ENCODE measurements at places on chromosomes 6 and 20.

GRCh38 chr6:151323791-151324487 is 67.4 kb downstream of the ZBTB2 start:
- peak; percentile 97 for DNase-seq

DNA sequence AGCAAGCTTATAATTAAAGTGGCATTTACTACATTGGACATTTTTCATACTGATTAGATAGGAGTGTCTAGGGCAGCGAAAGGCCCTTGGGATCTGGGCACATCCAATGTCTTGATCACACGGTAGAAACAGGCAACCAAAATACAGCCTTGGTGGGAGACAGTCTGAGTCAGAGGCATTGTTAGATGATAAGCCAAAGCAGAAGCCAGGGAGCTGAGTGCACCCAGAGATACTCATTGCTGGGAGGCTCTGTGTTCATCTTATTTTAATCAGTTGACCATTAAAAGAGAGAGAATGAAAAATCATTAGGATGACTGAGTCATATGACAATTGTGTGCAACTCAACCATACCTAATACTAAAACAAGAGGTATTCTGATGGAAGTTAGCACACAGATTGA is 109.5 kb downstream of the LCA5 start:
- DNase-seq, result no peak

GRCh38 chr6:36906539-36907325 is 21.0 kb downstream of the C6orf89 start:
- no peak for DNase-seq

GRCh38 chr20:40744072-40744817 is 55.2 kb upstream of the MAFB start:
- DNase-seq, result no peak

DNA sequence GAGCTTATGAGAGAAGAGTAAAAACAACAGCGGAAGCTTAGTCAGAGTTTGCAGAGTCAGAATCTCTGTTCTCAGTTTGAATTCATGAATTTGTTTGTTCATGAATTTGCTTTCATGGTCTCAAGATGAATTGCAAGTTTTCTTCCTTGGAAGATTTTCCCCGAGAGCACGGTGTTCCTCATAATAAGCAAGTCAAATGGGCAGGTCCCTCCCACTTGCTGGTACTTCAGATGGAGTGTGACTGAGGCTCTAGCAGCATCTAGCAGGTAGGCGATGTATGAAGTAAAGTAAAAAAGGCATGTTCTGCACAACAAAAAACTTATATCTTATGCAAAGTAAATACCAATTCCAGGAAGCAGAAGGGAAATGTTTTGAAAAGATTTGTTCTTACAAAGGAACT is 15.5 kb upstream of the MLIP start:
- no peak for DNase-seq

DNA sequence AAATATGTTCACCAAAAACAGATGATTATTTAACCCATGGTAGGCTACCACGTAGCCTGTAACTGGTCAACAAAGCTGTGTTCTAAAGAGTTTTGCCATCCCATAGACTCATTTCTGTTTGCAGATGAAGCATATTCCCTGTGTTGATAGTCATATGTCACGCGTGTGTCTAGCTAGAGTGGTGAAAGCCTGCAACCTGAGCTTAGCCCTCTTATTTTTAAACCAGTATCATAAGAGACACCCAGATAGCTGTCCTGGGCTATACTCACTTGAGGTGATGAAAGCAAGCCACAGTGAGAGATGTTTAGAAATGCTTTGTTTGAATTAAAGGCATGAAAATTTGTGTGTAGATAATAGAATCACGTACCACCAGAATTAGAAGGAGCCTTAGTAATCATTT is 307.8 kb downstream of the ZFAND3 start:
- no peak for DNase-seq
